ENCODE measurements at places on chromosomes 16 and 17.

GRCh38 chr17:43314611-43315011 lies 80.8 kb upstream of the RNU2-1 start:
- no peak for DNase-seq

DNA sequence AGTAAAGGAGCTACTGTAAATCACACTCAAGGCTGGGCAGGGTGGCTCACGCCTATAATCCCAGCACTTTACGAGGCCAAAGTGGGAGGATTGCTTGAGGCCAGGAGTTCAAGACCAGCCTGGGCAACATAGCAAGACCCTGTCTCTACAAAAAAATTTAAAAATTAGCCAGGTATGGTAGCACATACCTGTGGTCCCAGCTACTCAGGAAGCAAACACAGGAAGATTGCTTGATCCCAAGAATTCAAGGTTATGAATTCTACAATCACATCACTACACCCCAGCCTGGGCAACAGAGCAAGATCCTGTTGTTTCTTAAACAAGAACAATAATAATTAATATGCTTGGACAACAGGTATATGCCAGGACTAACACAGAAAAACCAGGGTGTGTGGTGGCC lies 13.2 kb downstream of the RHBDL3 start:
- DNase-seq, result no peak

GRCh38 chr16:70688246-70688742 lies 2.4 kb upstream of the MTSS2 start:
- DNase-seq, result no peak

DNA sequence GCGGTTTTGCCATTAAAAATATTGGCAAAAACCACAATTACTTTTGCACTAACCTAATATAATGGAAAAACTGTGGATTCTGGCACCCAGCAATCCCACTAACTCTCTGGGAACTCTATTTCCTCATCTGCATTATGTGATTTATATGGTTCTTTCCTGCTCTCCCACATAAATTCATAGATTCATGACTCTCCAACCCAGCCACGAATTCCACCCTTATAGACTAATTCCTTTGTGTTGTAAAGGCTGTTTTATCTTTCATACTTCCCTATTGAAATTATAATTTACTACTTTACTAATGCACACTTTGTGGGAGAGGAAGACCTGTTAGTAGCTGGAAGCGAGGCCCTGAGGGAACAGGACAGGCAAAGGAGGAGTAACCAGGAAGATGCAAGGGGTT lies 88.4 kb upstream of the GNAO1 start:
- DNase-seq, result no peak

GRCh38 chr17:16269658-16270057 lies 52.6 kb downstream of the PIGL start:
- no peak for DNase-seq
